ENCODE measurements at places on chromosomes 12 and 14.

DNA sequence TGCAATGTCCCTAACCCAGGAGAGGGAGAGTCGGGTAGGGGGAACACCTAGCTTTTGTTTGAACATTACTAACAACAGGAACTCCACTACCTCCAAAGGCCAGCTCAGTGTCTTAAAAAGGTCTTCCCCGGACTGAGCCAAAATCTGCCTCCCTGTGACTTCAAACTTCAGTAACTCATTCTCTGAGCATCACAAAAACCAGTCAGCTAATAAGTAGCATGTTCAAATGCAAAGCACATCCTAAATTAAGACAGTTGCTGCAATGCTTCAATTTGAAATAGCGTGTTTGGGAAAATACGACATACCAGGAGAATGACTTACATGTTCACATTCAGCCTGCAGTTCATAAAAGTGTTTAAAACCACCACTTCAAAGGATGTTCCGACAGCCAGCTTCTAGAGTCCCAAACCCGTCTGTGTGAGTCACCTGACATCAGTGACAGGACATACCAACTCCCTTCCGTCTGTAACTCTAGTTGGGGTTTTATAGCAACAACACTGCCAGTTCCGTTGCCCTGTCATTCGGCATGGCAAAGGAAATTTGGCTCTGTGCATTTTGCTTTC is 13.0 kb downstream of the ZFP36L1 start:
- no peak for DNase-seq

- DNase-seq: no peak
Observed at GRCh38 chr12:78431931-78432330, 432.6 kb upstream of the SYT1 start.

GRCh38 chr14:24135834-24136683 is at the start of gene PSME1:
Gene PSME1 (plus strand): TSS chr14:24136194. CDS start chr14:24136263, 69 bp downstream.
- DNase-seq: peak; percentile 93

- no peak for DNase-seq
Observed at GRCh38 chr12:91890742-91891141, 254.9 kb downstream of the BTG1 start.

DNA sequence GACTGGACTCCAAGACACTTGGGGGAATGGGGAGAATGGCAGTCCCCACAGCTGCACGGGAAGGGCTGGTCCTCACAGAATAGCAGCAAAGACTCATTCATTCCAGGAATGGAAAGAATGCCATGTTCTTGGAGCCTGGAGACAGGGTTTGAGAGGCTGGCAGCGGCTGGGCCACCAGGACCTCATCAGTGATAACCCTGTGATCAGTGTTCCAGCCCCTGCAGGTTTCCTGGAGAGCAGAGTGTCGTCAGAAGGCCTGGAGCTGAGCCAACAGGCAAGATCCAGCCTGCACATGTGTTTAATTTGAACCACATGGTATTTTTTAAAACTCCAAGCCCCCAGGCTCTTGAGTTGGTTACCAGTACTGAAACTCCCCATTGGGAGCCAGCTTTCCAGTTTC is 11.3 kb downstream of the BDKRB1 start:
- no peak for DNase-seq

GRCh38 chr12:77603946-77604345 is 226.7 kb upstream of the NAV3 start:
- DNase-seq: no peak

DNA sequence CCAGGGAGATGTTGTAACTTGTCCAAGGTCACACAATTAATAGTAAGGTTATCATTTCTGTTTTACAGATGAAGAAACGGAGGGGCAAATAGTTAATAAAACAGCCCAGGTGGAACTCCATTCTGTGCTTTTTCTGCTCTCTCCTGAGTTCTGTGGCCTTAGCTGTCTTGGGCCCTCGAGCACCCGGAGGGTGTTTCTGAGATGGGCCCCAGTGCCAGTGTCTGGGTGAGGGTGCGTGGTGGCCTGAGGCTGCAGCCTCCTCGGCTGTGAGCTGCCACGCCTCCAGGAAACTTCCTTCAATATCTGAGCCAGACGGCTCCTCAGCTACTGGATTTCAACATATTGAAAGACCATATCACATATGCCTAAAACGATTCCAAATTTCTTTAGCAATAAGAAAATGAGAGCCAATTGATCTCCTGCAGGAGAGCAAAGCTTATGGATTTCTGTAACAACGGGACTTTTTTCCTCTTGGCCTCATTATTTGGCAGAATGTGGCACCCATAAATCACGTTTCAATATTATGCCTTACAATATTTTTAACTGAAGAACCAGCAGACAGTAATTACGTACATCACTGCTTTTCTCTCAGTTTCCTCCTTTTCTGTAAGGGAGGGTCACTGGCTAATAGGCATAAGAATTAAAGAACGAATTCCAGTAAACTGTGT is 74.8 kb upstream of the DICER1 start:
- no peak for DNase-seq

GRCh38 chr12:57993834-57994233 is 52.5 kb downstream of the ATP23 start:
- no peak for DNase-seq

DNA sequence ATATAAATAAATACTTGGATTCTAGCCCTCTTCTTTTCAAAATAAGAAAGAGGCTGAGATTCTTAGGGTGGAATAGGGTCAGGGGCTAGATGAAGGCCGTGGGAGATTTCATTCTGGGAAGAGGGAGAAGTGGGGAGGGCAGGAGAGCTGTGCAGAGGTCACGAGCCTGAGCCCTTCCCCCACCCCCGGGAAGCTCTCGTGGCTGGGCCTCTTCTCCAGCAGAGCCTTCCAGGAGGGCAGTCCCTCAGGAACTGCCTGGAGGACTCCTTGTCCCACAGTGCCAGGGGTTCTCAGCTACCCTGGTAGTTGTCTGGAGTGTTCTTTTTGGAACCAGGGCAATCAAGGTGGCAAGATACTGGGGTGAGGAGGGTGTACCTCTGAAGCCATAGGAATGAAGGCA is 94.0 kb downstream of the ESR2 start:
- no peak for DNase-seq

DNA sequence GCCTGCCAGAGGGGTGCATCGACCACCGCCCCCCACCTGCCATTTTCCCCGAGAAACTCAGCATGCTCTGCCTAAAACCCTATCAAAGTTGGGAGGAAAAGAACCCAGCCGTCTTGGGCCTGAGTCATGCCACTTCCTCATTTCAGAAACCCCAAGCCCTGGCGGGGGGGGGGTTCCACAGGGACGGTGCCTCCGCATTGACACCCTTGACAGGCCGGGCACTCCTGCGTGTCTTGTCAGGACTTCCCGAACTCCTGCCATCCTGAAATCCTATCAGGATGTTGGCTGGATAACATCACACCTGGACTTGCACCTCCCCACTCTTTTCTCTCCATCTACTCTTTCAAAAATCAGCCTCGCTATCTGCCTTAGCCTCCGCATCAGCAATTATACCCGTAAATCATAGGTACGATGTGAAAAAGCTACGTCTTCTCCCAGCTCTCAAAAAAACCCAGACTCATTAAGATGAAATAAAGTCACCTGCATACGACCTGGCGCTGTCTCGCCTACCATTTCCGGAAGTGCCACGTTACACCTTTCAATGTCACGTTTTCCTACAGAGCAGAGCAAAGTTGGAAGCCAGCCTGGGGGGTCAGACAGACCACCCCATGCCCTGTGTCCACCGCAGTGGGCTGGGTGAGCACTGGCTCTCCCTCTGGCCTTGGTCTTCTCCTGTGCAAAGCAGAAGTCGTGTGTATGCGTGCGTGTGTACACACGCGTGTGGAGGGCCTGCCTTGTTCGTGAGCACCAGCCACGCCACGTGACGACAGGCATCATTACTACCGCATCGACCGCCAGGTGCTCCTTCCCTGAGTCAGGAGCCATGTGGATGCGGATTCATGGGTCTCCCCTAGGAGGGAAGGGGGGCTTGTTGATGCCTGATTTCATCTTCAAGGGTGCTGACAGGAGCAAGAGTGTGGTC is 96.7 kb downstream of the RFLNA start:
- DNase-seq: peak; percentile 27

- DNase-seq: no peak
Observed at GRCh38 chr14:95657454-95657853, 28.8 kb upstream of the TCL1B start.

- DNase-seq: peak; percentile 56
Observed at GRCh38 chr14:102516531-102517391, 7.2 kb upstream of the ANKRD9 start.

- DNase-seq: no peak
Observed at GRCh38 chr12:130026608-130027176, 122.9 kb upstream of the TMEM132D start.

DNA sequence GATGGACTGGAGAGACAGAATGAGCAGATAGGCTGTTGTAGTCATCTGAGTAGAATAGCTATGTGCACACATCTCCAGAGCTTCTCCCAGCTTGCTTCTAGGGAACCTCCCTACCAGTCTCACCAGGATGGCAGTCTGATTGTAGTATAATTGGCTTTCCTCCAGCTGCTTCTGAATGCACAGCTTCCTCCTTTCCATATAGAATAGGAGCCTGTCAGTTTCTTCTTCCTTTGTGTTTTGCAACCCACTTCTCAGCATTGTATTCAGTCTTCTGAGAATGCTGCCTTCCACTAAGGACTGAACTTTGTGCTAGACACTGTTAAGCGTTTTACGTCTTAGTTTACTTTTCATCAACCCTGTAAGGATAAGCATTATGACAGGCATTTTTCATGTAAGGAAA is 2.2 kb upstream of the CSAD start:
- DNase-seq: no peak

GRCh38 chr12:71160585-71160984 is 2.8 kb upstream of the TSPAN8 start:
- DNase-seq: no peak

DNA sequence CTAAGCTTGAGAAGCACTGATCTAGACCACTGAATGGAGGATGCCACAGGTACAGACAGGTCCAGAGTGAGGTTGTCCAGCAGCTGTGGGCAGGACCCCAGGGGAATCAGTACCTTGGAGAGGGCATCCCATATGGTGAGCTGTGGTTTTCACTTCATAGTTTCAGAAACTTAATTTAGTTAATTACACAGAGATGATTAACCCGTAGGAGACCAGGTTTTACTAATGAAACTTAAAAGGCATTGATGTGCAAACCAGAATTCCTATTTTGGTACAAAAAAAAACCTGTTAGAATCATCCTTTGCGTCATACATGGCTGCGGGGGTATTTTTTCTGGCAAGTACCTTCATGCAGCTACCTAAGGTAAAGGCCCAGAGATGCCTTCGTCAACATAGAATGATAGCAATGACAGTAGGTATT is 159.3 kb downstream of the DACT1 start:
- DNase-seq: no peak
